ENCODE measurements at places on chromosomes 13 and 19.

DNA sequence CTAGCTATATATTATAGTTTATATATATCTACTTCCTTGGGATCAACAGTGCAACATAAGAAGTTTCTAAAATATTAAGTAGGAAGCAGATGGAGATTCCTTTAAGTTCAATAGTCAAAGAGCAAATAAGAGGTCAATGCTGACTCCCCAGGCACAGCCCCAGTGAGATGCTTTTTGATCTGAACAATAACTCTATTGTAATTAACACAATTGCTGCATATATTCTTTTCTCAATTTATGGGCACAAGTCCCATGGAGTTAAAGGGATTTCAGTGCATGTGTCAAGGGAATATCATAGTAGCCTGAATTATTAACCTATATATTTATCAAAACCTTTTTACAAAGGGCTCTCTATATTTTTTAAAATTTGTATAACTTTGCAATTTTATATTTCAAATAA is 180.8 kb downstream of the SPRY2 start:
- no peak for DNase-seq

- no peak for DNase-seq
Observed at GRCh38 chr13:39154041-39154440, 115.8 kb downstream of the NHLRC3 start.

DNA sequence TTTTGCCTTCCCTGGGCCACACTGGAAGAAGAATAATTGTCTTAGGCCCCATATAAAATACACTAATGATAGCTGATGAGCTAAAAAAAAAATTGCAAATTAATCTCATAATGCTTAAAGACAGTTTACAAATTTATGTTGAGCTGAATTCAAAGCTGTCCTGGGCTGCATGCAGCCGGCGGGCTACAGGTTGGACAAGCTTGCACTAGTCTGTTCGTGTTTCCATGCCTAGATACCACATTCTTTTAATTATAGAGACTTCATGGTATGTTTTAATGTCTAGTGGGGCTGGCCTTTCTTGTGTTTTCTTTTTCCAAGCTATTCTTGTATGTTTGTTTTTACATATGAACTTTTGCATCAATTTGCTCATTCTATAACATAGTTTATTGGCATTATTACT is 90.6 kb downstream of the SGCG start:
- no peak for DNase-seq

GRCh38 chr19:22144394-22144793 is 52.4 kb downstream of the ZNF676 start:
- DNase-seq = no peak

GRCh38 chr13:108249150-108249549 is 20.4 kb upstream of the TNFSF13B start:
- DNase-seq = no peak

GRCh38 chr19:12272980-12273901 is 21.4 kb downstream of the ZNF44 start:
- DNase-seq = no peak

DNA sequence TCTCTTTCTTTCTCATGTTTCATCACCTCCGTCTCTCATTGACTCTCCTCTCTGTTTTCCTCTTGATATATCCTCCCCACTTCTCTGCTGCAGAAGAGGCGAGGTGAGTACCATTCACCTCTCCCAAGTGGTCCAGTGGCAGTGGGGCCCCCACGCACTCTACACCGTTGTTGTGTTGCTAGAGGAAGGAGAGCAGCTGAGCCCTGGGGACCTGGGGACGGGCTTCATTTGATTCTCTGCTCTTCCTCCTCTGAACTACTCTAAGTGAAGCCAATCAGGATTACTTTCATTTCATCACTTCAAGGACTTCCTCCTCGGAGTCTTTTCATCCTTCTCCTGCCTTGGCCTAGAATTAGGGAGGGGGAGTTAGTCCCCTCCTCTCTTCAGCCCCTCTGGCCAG is 64.6 kb downstream of the CCNE1 start:
- no peak for DNase-seq

GRCh38 chr13:52446265-52446664 is 4.2 kb downstream of the VPS36 start:
- DNase-seq = no peak

DNA sequence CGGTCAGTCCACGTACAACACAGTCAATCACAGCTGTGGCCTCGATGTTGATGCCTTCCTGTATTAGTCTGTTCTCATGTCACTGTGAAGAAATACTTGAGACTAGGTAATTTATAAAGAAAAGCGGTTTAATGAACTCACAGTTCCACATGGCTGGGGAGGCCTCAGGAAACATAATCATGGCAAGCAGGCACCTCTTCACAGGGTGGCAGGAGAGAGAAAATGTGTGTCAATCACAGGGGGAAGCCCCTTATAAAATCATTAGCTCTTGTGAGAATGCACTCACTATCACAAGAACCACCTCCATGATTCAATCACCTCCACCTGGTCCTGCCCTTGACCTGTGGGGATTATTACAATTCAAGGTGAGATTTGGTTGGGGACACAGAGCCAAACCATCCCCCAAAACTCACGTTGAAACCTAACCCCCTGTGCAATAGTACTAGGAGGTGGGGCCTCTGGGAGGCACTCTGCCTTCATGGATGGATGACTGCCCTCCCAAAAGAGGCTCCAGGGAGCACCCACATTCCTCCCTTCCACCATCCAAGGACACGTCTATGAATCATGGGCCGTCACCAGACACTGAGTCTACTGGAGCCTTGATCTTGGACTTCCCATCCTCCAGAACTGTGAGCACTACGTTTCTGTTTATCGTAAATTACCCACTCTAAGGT is 2.3 kb upstream of the PROZ start:
- DNase-seq = peak; percentile 79

- DNase-seq = no peak
Observed at GRCh38 chr13:26022538-26023292, 29.1 kb downstream of the SHISA2 start.

DNA sequence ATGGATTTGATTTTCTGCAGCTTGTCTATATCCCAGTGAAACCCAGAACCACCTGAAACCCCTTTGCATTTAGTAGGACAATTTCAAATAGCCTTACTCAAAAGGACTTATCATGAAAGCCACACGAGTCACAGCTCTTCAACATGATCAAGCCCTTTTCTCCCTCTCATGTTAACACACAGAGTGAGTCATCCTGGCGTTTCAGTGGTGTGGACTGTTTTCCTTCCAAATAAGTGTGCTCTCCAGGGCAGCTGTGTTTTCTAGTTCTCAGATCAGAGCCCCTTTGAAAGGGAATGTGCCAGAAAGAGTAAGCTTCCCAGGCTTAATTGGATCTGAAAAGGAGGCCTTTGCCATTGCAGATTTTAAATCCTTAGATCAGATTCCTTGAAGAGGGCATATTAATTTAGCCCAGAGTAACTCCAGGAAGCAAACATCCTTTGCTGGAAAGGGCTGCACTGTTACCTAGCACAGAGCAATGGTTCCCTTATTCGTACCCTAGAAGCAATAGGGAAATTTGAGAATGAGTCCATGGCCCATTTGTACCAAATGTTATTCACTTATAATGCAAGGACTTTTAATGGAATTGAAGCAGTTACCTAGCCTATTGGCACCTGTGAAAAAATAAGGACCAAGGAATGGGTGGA is 51.3 kb downstream of the ERICH6B start:
- no peak for DNase-seq

DNA sequence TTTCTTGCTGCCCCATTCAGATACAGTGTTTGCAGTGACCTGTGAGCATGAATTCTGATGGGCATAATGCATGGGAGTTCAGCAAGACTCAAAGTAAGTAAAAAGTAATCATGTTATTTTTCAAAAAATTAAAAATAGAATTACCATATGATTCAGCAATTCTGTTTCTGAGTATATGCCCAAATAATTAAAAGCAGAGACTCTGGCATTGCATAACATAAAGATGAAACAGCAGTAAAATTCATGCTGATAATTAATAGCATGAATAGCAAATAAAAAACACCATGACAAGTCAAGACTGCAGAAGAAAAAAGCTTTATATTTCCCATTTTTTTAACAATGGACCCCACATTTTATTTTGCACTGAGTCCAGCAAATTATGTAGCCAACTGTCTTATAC is 21.3 kb downstream of the RNF6 start:
- DNase-seq = no peak

DNA sequence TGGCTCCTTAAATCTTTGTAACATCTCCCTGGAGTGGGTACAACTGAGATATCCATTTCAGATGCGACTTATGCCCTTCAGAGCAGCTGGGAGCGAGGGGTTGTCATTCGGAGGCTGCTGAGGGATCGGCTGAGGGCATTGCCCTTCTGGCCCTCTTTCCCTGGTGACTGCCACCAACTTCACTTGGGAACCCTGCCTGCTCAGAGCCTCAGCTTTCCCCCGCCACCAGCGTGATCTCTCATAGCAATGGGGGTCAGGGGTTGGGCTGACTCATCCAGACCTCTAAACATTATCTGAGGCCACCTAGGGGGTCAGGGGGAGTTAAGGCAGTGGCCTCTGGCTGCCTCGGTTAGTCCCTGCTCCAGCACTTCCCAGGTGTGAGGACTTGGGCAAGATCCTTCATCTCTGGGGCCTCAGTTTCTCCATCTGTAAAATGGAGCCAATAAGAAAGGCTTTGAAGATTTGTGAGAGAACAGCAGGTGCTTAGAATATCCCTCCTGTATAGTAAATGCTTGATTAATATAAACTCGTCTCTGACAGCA is 1.1 kb downstream of the PRX start:
- DNase-seq = no peak

DNA sequence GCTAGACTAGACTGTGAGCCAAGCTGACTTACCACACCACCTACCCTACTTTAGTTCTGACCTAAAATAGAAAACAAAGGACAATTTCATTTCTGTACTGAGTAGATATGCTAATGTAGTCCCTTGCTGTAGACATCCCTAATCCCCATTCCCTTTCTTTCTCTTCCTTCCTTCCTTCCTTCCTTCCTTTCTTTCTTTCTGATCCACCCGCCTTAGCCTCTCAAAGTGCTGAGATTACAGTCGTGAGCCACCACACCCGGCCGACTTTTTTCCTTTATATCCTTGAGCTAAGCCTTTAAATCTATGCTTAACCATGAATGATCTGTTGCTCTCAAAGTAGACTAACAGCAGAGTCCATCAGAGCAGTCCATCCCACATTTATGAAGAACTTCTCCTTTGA is 465.0 kb downstream of the SLITRK6 start:
- no peak for DNase-seq

DNA sequence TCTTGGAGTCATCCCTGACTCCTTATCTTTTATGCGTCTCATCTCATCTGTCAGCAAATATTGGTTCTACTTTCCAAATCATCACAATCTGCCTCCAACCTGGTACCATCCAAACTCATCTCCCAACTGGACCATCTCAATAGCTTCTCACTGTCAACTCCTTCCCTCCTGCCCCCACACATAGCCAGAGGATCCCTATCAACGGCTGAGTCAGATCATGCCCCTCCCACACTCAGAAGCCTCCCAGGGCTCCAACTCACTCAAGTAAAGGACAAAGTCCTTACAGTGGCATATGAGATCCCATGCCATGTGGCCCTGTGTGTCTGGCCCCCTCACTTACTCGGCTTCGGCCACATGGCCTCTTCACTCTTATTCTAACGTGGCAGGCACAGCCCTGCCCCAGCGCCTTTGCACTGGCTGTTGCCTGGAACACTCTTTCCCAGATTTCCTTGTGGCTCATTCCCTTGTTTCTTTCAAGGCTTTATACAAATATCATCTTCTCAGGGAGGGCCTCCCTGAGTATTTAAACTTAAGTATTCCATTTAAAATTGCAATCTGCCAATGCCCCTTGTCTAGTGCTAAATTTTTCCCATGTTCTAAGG is 4.3 kb downstream of the SPRED3 start:
- DNase-seq = no peak

- DNase-seq = no peak
Observed at GRCh38 chr13:103537616-103538015, 471.4 kb upstream of the SLC10A2 start.

GRCh38 chr13:100636004-100636403 is 38.6 kb downstream of the TMTC4 start:
- no peak for DNase-seq

GRCh38 chr19:49515767-49516166 is 3.3 kb downstream of the FCGRT start:
- DNase-seq = no peak

DNA sequence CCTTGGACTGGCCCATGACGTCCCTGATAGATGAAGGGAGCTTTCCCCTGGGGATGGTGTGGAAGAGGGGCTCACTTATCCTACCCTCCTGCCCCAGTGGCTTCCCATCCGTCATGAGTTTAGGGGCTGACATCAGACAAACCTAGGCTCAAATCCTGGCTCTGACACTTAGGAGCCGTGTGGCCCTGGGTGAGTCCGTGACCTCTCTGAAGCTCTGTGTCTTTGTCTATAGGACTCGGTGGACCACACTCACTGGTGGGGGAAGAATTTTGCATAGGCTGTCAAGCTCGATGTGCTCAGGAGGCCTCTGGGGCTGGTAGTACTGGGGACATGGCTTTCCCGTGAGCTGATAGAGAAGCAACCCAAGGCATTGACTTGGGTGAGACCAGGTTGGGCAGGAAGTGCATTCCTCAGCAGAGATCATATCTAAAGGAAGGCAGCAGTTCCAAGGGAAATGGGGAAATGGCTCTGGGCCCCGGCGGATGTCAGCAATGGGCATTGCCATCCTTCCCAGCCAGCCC is 17.4 kb upstream of the AP1M2 start:
- DNase-seq = no peak

- DNase-seq = no peak
Observed at GRCh38 chr13:94620286-94620896, 18.7 kb downstream of the GPR180 start.

DNA sequence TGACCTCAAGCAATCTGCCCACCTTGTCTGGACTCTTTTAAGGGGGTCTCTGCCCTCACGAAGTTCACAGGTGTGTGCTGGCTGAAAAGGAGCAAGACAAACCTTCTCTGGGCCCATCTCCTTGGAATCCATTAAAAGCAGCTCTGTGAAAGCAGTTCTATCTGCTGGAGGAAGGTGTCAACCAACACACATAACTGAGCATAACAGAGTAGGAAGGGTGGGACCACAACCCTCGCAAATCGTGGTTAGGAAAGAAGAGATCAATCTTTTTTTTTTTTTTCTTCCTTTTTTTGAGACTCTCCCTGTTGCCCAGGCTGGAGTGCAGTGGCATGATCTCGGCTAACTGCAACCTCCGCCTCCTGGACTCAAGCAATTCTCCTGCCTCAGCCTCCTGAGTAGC is 1.4 kb downstream of the SUGP2 start:
- no peak for DNase-seq

DNA sequence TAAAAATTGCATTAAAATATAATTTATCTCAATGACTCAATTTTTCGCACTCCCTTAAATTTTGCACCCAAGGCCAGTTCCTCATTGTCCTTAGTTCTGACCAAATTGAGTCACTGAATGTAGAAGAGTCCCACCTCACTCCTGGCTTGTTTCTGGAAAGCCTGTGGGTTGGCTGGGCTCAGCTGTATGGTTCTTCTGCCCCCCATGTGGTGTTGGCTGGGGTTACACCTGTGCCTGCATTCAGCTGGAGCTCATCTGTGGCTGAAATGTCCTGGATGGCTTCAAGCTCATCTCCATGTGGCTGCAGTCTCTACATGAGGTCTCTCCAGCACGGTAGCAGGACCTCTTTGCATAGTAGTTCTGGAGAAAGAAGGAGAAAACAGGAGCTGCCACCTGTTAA is 7.2 kb upstream of the IRGC start:
- DNase-seq = no peak

- no peak for DNase-seq
Observed at GRCh38 chr13:32496599-32497160, 41.9 kb downstream of the N4BP2L2 start.

Measured in vagina (tissue), 2 donors.